ENCODE measurements at places on chromosomes 7 and 10.

GRCh38 chr10:23918090-23918723 is 290.7 kb upstream of the KIAA1217 start:
- DNase-seq, result no peak

DNA sequence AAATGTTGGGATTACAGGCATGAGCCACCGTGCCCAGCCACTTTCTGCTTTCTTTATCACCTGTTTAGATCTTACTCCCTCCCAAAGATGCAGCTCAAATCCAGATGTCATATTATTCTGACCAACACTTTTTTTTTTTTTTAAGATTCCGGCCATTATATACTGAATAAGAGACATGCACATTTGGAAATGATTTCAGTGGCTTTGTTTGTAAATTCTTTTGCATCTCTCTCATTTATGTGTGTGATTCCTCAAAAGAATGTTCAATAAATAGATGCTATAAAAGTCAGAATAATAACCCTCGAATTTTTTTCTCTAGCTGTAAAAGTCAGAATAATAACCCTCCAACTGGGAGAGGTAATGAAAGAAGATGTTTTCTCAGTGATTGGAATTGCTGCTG is 25.4 kb downstream of the HECW1 start:
- DNase-seq, result no peak

GRCh38 chr10:7410862-7411670 is at the start of gene SFMBT2:
SFMBT2 (minus strand) TSS chr10:7411034; CDS start chr10:7381898, 29,136 bp downstream.
- DNase-seq, result peak; percentile 50

- DNase-seq, result no peak
These were observed 46.1 kb upstream of the FMC1 start for GRCh38 chr7:139294951-139295575.

Measured in GDM1 (cell line).